NCI-H1417 treated with DMSO at 0.1 percent for 48 hours (cell line): ENCODE measurements at places on chromosomes 16 and 17.

GRCh38 chr16:78415013-78415412 is 315.6 kb downstream of the WWOX start:
- no peak for DNase-seq

DNA sequence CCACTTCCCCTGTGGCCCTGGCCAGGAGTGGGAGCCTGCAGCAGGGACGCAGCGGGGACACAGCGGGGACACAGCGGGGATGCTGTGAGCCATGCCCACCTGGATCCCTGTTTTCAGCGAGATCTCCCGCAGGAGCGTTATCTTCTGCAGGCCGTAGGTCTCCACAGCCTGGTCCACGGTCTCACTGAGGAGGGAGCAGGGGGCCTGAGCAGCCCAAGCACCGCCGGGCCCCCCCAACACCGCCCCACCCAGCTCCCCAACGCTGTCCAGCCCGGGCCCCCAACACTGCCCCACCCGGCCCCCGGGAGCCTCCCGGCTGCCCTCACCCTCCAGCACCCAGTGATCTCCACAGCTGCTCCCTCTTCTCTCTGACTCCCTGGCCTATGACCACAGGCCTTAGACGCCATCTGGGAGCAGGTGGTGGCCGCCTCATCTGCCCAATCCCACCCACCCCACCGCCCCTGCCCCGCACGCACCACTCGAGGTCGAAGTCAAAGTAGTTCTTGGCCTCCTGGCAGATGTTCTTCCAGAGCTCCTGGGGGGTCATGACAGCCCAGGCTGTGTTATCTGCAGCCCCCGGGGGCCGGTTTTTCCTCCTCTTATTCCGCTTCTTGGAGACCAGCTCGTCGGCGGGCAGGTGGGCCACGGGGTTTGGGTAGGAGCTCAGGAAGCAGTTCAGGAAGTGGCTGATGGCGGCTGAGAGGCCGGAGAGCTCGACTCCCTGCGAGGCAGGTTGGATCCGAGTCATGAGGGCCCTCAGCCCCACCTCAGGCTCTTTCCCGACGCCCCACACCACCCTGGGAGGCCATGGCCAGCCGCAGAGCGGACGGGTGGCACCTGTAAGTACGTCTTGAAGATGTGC is 17.0 kb downstream of the CLUH start:
- DNase-seq: no peak

DNA sequence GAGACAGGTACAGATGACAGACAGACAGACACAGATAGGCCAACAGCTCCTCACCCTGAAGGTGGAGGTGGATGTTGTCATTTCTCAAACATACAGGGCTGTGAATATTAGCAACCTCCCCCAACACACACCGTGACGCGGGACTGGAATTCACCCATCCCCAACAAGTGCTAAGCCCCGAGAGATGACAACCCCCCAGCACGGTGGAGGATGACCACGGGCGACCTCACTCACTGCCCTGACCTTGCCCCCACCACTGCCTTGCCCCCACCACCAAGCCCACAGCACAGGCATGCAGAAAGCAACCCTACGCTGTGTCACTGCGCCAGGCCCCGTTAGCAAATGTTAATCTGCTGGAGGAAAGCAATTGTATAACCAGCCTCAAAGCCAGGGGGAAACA is 4.9 kb upstream of the KRT17 start:
- no peak for DNase-seq

DNA sequence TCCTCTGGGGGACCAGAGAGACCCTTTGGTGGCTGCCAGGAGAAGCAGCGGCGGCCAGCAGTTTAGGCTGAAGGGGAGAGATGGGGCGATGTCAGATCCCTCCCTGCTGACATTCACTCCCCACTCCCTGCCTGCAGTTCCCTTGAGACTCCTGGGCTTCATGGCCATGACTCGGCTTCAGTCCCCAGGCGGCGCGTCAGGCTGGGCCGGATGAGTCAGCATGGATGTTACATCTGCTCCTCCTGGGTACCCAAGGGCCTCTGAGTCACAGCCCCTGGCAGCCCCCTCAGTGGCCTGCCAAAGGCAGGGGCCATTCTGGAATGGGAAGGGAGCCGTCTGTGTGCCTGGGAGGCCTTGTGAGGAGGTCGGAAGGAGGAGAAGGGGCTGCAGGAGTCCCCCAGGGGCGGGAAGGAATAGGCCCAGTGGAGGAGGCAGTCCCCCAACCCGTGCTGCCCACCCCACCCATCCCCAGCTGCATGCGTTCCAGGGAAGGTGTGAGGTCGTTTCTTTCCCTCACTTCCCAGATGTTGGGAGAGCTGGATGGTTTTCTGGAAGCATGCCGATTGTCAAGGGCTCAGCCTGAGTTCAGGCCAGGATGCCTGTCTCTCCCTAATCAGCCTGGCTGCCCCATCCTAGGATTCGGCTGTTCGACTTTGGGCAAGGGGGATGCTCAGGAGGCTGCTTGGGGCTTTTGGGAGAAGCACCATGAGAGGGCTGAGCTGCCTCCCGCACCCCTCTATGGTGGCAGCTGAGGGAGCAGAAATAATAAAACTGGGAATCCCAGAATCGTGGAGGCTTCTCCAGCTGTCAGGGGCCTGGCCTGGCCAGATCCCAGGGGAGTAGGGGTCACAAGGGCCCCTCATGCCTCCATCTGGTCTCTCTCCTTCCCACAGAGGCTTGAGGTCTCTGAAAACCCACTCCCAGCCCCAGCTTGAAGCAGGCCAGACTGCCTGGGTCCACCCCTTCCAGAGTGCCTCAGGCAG is 9.7 kb downstream of the RHBDL3 start:
- no peak for DNase-seq

- no peak for DNase-seq
Measured at GRCh38 chr16:75361936-75362335, 71.4 kb downstream of the CFDP1 start.

- no peak for DNase-seq
Measured at GRCh38 chr17:48993951-48994350, 3.2 kb upstream of the IGF2BP1 start.

GRCh38 chr17:2087597-2088211 is 32.8 kb downstream of the HIC1 start:
- no peak for DNase-seq

DNA sequence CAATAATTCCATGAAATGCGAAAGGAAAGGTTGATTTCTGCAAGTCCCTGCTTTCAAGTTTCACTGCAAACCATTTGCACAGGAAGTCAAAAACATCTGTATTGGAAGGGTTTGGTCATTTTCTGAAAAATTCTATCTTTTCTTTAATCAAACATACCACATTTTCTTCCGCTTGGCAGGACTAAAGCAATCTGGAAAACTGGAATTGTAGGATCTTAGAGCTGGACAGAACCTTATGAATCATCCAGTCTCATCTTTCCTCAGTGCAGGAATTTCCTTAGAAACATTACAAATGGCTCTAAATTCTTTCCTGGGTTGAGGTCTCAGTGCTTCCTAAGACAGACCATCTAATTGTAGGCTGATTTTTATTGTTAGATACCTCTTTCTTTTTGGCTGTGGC is 111.5 kb upstream of the ELAC2 start:
- no peak for DNase-seq

GRCh38 chr16:28014851-28015250 is 48.7 kb downstream of the GSG1L start:
- DNase-seq: no peak

GRCh38 chr17:2708585-2709182 is 2.9 kb downstream of the CLUH start:
- no peak for DNase-seq

DNA sequence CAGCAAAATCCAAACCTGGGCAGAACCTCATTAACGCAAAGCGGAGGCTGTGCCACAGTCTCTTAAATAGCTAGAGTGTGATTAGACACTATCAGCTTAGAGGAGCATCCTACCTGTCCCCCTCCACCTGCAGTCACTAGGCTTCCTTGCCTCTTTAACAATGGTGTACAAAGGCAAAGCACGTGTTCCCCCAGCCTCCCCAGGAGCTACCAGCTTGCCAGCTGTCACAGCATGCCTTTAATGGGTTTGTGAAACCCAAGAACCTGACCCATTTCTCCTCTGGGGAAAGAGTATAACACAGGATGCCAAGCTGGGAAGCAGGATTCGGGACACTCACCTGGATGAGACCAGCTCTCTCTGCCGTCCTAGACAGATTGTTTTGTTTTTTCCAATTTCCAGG is 37.2 kb upstream of the TBX2 start:
- DNase-seq: no peak

DNA sequence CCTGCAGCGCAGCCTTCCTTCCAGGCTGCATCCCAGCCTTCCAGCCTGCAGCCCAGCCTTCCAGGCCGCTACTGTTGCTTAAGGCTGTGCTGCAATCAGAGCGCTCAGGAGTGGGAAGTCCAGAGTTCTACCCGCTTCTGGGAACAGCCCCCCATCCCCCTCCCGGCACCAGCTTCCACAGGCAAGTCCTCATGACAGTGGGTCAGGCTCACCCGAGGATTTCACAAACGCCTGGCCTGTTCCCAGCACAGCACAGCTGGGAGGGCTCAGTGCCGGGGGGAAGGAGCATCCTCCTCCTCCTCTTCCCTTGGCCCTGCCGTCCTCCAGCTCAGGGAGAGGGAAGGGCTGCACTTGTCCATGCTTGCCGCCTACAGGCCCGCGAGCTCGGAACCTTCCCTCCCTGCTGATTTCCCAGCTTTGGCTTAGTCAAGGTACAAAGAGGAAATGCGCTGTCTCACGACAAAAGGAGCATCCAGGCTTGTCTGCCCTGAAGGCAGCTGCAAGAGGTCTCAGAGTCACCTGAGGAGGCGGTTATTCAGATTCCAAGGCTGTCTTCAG is 8.3 kb downstream of the SOCS3 start:
- DNase-seq: no peak

GRCh38 chr16:71629278-71630016 is 3.5 kb downstream of the MARVELD3 start:
- DNase-seq: no peak

- DNase-seq: no peak
Measured at GRCh38 chr17:4969047-4969550, 1.5 kb upstream of the SPAG7 start.

DNA sequence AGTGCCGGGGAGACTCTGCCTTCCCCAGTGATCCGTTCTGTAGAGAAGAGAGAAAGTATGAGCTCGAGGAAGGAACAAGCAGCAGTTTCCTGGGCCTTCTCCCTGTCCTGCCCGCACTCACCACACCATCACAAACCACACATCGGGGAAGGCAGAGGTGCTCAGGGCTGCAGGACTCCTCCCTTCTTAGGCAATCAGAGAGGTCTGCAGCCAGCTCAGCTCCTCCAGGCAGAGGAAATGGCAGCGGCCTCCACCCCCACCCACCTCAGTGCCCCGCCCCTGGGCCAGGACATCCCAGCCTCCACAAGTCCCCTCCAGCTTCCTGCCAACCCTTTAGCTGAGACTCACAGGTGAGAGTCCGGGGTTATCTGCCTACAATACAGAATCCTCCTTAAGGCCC is 2.0 kb downstream of the ZNF319 start:
- DNase-seq: no peak

DNA sequence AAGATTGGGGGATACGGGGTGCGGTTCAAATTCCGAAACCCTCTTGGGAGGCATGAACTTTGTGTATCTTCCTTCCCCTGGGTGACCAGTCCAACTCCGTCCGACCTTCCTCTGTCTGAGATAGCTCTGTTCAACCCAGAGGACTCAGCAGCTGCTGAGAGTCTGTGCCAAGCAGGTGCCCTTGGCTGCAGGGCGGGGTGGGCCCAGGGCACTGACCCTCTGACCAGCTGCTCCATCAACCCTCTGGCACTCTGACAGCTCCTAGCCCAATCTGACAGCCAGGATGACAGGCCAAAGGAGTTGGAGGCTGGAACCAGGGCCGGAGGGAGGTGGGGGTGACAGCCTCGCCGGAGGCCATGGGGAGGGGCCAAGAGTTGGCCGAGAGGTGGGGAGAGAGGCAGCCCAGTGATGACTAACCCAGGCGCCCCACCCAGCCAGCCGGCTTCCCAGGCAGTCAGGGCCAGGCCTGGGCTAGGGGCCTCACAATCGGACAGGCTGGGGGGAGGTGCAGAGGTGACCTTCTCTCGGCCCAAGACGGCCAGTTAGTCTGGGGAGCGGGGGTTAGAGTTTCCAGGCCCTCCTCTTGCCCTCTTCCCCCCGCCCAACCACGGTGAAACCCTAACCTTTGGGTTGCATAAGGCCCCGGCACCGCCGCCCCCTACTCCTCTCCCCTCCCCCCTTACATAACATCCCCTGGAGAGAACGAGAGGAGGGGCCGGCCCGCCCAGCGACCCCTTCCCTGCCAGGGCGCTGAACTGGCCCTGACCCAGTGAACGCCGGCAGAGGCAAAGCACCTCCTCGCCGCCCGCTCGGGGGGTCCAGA is 5.0 kb upstream of the TLCD2 start:
- DNase-seq: no peak

DNA sequence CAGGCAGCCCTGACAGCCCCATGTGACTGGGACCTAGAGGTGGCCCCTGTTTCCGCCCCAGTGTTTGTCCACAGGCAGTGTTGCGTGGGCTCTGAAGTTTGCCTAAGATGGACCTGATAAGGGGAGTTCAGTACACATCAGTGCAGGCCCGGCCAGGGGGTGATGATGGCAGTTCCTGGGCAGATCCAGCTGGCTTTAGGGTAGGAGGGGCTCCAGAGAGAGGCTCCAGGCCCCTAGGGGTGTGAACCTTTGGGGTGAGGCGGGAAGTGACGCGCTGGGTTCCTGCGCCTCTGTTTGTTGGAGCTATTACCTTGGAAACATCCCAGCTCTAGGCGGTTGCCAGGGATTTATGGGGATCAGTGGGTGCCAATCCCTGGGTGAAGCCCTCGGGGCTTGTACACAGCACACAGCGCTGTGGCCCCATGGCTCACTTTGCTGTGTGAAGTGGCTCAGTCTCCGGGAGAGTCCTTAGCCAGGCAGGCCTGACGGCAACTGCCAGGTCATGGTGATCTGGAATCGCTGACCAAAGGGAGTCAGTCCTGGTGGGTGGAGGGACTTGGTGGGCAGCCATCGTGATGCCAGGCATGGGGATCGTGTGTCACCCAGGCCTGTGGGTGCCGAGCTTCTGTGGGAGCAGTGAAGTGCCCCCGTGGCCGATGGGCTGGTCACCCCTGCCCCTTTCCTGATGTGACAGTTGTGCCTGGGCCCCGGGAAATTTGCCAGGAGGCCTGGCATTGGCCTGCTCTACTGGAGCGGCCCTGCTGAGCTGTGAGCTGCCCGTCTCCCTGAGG is 146.1 kb downstream of the SEC14L1 start:
- DNase-seq: no peak

- no peak for DNase-seq
Measured at GRCh38 chr16:66382171-66382965, 15.9 kb downstream of the CDH5 start.

- no peak for DNase-seq
Measured at GRCh38 chr16:65117811-65118448, 3.9 kb downstream of the CDH11 start.

GRCh38 chr17:37527249-37527851 is 37.7 kb downstream of the DUSP14 start:
- no peak for DNase-seq

GRCh38 chr16:2296661-2297505 is 29.0 kb upstream of the RNPS1 start:
- DNase-seq: no peak
